Activated T-helper 1 cell treated with anti-CD3 and anti-CD28 coated beads, Interleukin-2, amount 50 U/mL, for 16 hours (primary cell): ENCODE measurements at places on chromosomes 5 and 9.

DNA sequence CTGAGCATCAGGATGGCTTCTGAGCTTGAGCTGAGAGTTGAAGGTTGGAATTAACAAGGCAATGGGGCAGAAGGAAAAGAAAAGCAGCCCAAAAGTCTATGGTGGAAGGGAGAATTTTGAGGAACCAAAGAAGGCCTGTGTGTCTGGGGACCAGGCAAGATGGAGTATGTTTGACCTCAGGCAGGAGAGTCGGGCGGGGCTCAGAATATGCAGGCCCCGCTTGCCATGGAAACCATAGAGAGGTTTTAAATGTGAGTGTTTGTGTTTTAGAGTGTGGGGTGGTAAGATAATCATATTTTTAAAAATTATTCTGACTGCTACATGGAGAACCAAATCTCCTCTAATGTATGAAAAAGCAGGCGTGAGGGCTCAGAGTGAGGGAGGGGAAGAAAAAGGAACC lies 174.0 kb upstream of the PPP2R2B start:
- DNase-seq: no peak

DNA sequence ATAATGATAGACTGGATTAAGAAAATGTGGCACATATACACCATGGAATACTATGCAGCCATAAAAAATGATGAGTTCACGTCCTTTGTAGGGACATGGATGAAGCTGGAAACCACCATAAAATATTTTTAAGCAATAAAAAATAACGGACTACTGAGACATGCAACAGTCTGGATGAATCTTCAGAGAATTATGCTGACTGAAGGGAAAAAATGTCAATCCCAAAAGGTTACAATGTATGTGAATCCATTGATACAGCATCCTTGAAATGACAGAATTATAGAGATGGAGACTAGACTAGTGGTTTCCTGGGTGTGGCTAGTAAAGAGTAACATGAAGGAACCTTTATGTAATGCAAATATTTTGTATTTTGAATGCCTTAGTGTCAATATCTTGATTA lies 1808.6 kb upstream of the NUDT12 start:
- DNase-seq: no peak

DNA sequence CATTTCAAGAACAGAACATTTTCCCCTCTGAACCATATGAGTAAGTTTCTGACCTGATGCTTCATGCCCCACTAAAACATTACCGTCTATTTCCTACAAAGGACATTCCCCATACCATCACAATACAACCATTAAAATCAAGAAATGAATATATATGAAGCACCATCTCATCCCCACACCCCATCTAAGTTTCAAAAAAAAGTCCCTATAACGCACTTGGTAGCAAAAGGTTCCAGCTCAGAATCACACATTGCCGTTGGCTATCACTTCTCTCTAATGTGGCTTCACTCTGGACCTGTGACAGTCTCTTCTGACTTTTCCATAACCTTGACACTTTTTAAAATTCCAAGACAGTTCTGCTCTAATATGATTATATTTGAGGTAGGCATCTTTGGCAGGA lies 5.9 kb downstream of the EMB start:
- no peak for DNase-seq

GRCh38 chr9:98219794-98220370 lies 27.4 kb upstream of the CORO2A start:
- DNase-seq: no peak

- DNase-seq: no peak
Measured at GRCh38 chr9:99109522-99109921, 4.6 kb downstream of the TGFBR1 start.

DNA sequence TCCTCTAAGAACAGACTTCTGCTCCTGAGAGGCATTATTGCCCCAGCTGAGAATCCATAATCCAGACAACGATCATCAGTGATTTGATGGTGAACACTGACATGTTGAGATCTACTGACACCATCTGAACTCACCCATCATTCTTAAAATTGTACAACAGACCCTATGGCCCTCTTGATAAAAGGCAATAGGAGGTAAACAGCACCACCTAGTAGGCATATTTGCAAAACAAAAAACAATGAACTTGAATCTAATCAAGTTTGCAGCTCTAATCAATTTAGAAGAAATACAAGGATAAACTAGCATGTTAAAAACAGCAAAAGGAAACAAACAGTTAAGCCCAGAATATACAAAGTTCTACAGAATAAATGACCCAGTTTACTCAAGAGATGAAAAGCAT lies 89.6 kb downstream of the SFXN1 start:
- no peak for DNase-seq

GRCh38 chr9:90916147-90916734 lies 114.6 kb downstream of the SYK start:
- DNase-seq: no peak

- DNase-seq: no peak
Measured at GRCh38 chr5:135013947-135014570, 20.0 kb downstream of the PITX1 start.

DNA sequence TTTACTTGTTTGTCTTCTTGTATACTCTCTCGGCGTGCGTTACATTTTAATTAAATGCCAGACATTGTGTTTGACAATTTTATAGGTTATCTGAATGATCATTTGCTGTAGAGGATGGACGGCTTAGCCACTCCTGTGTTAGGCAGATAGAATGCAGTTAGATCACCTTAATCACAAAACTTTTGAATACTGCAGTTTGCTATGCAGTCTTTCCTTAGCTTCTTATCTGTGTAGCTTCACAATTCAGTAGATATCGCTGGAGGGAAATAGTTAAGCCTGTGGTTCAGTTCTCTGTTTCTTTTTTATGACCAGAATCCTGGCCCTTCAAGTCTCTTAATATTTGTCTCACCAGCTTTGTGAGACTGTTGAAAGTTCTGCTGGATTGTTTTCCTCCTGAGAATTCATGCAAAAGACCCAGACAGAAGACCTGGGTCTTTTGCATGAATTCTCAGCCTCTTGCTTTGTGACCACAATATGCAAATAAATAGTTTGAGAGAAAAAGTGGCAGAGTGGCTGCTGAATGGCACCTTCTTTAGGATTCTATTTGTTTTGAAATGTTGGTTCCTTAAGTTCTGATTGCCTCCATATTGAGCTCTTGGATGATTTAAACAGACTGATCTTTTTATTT lies 40.2 kb downstream of the RASA1 start:
- DNase-seq: no peak

DNA sequence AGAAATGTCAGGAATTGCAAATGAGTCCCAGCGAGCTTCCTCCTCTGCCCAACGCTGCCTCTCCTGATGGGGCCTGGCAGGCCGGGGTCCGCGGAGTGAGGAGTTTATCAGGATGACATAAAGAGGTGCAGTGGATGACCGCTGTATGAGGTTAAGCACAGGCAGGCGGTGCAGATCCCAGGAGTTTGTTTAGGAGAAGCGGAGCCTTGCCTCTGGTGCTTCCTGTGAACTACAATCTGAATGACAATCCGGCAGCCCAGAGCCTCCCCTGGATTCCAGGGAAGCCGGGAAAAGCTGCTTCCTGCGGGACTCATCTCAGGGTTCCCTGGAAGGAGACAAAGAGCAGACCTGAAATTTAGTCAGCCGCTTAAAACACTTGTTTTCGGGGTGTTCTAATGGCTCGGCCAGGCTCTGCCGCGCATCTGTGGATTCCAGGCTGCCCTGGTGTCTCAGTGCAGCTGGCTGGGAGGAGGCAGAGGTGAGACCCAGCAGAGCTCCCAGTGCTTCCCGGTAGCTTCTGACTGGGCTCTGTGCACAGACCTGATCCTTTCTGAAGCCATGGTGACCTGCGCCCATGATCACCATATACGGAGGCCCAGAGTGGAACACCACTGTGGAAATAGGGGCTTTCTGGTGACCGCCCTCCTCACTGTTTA lies 69.8 kb upstream of the IRX4 start:
- no peak for DNase-seq

DNA sequence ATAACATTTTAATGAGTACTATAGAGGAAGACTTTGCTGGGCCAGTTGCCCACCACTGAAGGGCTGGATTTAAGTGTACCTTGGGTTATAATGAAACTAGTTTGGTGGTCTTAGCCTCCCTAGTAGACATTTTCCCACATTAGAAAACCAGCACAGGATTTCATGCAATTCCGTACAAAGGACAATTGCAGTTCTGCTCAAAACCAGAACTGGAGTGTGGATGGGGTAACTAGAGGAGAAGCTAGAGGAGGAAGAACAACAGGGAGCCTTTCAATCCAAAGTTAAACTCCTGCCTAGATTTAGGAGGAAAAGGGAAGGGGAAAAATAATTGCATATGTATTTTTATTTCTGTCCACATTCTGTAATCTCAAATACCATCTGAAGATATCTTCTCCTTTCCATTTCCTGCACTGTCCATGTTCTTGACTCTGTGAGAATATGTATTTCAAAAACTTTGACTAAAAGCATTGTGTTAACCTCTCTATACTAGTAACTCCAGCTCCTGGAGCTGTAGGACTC lies 97.5 kb upstream of the SSBP2 start:
- DNase-seq: no peak

DNA sequence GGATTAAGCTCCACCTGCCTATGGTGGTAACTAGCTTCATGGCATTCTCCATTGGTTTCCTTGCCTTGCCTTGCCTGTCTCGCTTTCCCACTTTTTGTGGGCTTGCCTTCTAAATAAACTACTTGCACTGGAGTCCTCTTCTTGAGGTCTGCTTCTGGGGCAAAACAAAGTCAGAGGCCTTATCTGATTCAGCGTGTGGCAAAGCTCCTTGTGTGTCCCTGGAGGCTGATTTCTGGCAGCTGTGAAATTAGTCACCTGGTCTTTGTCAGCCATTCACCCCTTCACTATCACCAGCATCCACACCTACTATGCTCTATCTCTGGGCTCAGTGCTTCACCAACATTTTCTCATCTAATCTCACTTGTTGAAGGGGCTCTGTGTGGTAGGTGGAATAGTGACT lies 176.2 kb downstream of the SEC61B start:
- no peak for DNase-seq

DNA sequence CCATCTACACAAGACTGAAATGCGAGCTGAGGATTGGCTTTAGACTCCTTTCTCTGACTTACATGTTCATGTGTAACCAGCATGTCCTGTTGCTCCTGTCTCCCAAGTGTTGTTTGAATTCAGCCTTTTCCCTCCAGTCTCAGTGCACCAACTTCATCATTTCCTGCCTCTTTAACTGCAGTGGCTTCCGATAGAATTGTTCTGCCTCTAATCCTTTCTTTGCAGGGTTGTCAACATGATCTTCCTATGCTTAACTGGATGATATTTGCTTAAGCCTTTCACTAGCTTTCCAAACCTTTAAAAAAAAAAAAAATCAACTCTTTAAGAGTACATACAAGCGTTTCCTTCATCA lies 6.7 kb upstream of the FYB1 start:
- DNase-seq: no peak

- no peak for DNase-seq
Measured at GRCh38 chr9:134477342-134477925, 151.2 kb downstream of the RXRA start.

GRCh38 chr9:105138306-105138801 lies 106.1 kb upstream of the SLC44A1 start:
- no peak for DNase-seq

DNA sequence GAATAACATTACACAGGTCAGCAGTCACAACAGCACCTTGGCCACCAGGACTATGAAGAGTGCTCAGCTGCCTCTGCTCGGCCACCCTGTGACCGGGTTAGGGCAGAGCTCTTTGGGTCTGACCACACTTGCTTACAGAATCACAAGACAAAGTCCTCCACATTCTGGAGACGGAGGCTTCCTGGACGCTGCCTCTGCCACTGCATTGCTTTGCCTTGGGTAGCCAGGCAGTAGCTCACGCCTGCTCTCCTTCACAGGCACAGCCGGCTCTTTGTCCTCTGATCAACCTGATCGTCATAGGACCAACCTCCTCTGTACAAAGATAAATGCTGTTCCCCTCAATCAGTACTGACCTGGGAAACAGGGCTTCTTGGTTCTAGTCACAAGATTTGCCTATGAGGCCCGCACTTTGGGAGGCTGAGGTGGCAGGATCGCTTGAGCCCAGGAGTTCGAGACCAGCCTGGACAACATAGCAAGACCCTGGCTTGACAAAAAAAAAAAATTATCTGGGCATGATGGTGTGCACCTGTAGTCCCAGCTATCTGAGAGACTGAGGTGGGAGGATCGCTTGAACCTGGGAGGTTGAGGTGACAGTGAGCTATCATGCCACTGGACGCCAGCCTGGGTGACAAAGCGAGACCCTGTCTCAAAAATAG lies 128.4 kb upstream of the IER5L start:
- DNase-seq: no peak

DNA sequence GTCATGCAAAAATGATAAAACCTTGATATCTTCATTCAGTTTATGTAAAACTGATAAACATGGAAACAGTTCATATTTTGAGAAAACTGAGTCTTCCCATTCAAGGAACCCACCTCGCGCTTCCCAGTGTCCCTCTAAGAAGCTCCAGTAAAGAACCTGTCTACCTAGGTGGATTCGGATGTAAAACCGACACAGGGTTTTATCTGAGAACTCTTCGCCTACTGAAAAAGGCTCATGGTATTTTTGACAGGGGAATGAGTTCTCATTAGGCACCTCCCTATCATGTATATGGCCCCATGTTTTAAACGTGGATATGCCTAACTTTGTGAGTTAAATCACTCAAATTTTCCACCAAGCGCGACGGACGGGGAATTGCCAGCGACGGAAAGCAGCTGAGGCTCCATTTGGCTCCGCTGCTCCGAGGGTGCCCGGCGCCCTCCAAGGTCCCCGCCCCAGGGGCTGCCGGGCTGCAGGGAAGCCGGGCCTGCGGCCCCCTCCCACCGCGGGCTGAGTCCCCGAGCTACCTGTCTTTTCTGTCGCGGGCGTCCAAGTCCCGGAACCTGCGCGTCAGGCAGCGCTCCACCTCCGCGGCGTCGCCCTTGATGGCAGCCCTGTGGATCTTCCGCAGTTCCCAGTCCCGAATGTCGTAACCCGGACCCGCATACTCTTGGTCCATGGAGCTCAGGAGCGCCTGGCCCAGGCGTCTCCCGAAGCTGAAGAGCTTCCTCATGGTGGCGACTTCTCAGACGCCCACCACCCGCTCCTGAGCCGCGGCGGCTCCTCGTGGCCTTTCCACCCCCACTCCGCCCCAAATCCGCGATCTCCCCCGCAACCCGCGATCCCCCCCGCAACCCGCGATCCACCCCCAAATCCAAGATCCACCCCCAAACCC lies 594 bp downstream of the ANKRD18A start:
- DNase-seq: no peak

DNA sequence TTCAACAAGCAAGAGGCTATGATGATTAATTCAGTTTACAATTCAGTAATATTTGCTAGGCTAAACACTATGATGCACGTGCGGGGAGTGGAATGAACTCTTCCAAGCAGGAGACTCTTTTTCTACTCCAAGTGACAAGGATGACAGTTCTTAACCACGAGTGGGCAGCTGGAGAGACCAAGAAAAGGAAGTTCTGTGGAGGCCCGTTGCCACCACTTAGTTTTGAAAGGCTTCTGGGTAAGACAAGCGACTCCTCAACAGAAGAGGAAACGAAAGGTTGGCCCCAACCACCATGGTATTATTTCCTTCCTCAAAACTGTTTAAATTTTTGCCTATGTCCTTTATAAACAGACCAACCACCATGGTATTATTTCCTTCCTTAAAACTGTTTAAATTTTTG lies 2.8 kb downstream of the DCAF12 start:
- no peak for DNase-seq

- no peak for DNase-seq
Measured at GRCh38 chr5:44267909-44268308, 121.3 kb downstream of the FGF10 start.
